Fibroblast of the aortic adventitia (primary cell): ENCODE measurements at places on chromosomes 11 and 22.

DNA sequence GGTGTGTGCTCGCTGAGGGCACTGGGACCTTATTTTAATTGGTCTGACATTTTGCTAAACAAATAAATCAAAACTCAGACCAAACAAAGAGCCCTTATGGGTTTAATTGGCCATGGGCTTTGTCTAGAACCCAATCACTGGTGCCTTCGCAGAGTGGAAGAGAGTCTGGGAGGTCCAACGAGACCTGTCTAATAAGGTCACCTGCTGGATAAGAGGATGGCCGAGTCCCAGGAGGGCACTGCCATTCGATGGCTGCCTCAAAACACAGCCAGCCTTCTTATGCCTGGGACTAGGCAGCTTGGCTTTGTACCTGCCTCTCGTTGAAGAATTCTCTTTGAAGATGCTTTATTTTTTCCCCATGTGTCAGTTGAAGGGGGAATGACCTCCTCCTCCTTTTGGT lies 171.1 kb downstream of the CEP164 start:
- DNase-seq: no peak

DNA sequence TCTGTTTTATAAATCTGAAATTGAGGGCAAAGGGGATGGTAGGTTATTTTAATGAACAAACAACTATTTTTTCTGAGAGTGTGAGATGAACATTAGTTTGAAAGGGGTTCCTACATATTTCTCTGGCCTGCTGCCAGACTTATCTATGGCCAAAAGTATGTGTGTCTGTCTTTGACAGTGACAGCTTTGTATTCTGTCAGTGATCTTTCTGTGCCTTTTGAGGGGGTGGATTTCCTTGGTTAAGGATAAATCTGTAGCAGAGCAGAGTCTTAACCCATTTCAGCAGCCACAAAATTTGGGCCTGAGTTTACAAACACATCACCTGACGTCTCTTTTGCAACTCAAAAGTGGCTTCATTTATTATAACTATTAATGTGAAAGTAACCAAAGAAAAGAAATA lies 30.9 kb downstream of the ZFTA start:
- DNase-seq: no peak

DNA sequence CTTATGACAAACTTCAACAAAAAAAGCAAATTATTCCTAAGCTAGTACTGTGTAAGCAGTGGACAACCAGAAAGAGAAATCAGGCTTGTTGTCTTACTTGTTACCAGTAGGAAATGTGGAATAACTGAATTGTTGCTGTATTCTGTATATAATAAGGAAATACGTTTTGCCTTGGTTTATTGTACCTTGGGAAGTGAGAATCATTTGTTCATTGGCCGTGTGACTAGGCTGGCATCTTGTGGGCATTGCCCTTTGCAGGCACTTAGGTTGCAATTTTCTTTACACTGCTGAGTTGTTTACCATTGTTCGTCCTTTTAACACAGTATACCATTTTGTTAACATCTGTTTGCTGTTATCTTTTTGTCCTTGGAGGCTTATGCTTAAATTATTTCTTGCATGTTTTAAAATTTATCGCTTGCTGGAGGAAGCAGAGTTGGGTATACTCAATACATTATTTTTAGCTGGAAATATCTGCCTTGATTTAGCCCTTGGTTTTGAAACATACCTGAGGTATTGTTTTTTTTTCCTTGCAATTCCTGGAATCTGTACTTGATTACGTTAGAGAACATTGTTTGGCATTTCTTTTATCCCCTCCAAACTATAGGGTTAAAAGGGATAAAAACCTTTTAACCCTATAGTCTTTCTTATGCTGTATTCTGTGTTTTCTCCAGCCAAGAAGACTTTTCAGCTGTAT lies 109.3 kb downstream of the DDX10 start:
- no peak for DNase-seq

- no peak for DNase-seq
Observed at GRCh38 chr11:72221386-72222075, 3.0 kb upstream of the INPPL1 start.

GRCh38 chr11:4619514-4619913 lies 11.5 kb upstream of the TRIM68 start:
- DNase-seq: no peak

DNA sequence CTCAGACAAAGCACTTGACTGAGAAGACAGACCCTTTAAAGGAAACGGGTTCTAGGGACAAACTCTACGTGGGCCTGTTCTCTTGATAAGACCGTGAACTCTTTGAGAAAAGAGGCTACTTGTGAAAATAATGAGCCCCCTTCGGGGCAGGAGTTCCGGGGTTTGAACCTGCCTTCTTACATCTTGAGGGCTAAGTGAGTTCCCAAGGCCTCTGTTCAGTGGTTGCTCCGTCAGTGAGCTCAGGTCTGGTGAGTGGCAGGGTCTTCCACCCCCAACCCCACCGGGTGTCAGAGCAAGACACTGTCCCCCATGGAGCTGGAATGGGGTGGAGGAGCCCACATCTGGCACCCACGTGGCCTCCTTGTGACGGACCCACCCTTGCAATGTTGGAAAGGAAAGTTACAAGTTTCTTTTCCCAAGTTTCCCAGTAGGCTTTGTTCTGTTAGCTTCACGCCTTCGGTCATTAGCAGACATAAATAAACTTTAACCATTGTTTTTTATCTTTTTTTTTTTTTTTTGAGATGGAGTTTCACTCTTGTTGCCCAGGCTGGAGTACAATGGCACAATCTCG lies 6.3 kb upstream of the SAMM50 start:
- no peak for DNase-seq

DNA sequence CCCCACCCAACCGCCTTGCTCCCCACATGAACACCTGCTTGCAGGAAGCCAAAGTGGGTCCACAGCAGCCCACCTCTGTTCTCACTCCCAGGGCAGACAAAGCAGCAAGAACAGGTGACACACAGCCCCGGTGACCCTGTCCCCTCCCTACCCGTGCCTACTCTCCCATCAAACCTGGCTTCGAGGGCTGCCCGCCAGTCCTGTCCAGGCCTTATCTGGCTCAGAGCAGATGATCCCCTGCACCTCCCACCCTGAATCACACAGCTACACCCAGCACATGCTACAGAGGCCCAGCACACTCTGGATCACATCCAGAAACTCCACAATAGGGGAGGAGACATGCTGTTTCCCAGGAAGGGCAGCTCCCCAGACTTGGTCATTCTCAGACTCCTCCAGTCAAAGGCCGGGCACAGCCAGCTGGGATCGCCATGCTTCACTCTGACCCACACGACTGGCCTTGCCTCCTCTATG lies 6.2 kb upstream of the RGL4 start:
- DNase-seq: peak; percentile 80

DNA sequence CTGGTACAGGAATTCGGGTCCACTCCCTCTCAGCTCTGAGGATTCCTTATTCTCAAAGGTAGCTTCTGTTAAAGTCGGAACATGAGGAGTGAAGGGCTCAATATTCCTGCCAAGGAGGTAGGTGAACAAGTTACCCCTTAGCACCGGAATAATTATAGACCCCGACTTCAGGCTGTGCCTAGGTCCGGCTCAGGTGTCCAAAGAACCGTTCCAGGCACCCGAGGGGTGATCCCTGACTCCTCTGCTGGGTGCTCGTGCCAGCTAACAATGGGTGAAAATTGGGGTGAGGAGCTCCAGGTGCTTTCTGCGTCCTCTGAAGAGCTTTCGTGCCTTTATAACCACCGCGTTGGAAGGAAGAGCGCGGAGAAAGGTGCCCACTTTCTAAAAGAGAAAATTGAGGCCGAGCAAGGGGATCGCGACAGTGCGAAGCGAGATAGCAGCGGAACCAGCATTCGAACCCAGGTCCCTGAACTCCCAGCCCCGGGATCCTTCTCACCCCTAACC lies 393 bp downstream of the CYB561A3 start:
- no peak for DNase-seq

- no peak for DNase-seq
Observed at GRCh38 chr11:10639350-10639749, 54.2 kb downstream of the IRAG1 start.

DNA sequence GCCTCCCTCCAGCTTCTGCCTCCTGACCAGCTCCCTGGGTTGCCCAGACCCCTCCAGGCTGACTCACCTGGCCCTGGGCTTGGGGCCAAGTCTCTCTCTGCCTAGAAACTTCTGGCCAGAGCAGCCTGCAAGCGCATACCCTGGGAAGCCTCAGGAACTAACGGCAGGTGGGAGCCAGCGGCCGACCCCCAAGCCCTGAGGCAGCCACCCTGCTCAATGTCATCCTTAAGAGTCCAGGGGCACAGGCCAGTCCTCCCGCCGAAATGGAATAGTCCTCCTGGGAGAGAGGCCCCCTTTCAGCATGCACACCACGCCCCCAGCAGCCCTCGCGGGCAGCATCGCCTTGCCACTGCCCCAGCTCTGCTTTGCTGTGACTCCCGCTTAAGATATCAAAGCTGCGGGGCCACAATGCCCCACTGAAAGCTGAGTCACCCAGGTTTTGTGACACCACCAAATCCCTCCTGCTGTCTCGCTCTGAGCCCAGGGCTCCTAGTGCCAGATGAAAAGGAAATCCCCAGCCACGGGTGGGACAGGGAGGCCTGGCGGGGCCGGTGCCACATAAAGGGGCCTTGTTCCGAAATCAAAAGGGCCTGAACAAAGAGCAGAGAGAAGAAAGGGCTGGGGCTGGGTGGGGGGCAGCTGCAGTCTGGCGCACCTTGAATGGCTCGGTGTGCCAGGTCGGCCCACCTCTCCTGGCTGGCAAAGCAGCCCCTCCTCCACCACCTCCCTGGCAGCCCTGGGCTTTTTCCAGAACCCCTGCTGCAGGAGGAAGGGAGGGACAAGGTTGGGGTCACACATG lies 21.4 kb upstream of the FGF3 start:
- no peak for DNase-seq

DNA sequence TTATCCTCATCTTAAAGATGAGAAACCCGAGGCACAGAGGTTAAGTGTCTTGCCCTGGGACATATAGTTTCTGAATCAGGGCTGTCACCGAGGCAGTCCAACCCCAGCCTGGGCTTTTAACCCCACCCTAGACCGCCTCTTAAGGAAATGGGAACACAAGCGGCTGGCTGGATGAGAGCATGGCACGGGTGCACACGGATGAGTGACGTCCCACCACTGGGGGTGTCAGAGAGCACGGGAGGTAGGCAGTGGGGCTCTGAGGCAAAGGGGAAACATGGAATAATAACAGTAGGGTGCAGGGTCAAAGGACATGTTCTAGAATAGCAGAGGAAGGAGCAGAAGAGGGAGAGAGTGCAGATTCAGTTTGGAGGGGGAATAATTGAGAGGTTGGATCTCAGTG lies 22.3 kb downstream of the PPFIBP2 start:
- no peak for DNase-seq

- no peak for DNase-seq
Observed at GRCh38 chr11:22433094-22433455, 94.9 kb downstream of the SLC17A6 start.

GRCh38 chr22:46595545-46595944 lies 24.6 kb upstream of the GRAMD4 start:
- no peak for DNase-seq

DNA sequence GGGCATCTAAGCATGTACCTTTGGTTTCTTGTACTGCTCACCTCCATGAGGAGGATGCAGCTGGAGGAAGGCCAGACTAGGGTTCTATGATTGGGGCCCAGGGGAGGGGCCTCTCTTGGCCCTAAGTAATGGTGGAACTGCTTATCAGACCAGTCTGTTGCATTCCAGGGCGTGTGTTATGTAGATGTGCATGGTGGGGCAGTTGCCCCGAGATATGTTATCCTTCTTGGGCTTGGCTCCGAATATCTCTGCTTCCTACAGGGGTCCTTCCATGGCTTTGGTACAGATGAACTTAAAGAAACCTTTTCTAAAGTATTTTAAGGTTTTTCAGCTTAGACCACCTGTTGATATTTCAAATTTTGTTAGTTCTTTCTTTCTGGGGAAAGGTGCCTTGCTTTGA lies 126.0 kb downstream of the SWAP70 start:
- DNase-seq: no peak

DNA sequence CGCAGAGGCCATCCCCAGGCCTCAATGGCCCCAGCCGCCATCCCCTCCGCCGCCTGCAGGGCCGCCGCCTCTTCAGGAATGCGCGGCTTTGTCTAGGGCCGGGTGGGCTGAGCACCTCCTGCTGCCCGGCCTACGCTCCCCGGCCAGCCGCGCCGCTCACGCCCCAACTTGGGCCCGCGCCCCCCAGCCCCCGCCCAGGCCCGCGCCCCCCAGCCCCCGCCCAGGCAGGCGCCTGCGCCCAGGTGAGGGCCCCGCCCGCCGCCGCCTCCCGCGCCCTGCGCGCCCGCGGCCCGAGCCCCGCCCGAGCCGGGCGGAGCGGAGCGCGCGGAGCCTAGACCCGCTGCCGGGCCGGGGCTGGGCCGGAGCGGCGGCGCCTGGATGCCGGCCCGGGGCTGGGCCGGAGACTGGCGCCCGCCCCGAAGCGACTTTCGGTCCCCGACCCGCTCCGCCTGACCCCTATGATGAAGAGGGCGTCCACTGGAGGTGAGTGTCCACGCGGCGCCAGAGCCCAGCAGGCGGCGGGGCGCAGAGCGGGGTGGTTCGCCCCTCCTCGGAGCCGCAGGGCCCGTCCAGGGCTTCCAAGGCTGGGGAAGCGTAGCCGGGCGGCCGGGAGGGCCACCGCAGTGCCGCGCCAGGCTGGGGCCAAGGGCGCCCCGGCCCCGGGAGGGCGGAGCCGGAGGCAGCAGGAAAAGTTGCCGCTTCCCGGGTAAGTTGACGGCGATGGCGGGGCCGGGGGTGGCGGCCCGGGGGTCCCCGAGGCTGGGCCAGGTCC lies 34.3 kb upstream of the PRODH start:
- DNase-seq: no peak

DNA sequence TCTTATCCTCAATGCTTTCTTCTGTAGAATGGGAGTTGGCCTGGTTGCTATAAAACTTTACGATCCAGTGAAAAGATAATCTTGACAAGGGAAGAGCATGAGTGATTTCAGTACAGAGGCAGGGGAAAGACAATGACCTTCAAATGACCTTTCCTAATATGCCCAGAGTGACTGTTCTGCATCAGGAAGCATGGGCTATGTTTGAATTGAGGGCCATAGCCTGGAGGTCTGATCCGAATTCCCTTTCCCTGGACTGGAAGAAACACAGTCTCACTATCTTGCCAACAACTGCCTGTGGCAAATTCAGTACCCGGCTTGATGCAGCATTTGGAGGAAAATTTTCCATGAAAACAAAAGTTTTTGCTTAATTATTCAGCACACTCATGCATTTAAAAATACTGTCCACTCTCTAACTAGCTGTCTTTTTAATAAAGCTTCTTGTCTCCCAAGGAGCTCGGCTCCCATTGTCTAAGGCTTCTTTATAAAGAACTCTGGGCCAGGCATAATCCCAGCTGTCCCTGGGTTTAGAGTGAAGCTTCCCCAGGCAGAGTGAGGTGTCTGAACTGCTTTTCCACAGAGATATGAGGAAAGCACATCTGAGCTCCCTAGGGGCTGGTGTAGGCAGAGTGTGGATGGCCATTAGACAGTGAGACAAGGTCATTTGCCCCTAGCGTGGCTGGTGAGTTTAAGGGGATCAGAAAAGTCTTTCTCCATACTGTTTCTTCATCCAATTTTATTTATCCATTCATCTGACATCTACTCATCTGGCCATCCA lies 132.7 kb upstream of the CADM1 start:
- no peak for DNase-seq

- no peak for DNase-seq
Observed at GRCh38 chr11:80868831-80869230, 1428.0 kb upstream of the TENM4 start.
